Left renal pelvis (tissue), 4 donors: ENCODE measurements at places on chromosomes 16 and 17.

DNA sequence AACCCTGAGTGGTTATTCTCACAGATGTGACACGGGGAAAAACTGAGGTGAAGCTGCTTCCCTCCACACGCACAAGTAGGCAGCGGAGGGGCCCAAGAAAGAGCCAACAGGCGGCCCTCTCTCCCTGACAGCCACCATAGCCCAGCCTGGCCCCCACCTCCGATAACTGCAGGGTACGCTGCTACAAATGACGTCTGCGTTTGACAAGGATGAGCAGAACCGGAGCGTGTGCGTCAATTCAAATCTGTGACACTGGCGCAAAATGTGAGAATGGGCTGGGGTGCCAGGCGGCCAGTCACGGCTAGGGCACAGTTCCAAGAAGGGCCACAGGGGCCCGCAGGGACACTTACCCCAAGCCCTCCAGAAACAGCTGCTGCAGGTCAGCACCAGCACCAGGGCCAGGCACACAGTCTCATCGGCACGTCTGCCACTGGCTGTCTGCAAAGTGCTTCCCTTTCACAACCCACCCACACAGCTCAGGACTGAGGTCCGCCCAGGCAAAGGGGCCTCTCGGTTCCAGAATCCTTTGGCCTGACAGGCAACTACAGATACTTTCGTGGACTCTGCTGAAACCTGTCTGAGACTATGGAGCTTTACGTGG is 14.4 kb downstream of the AXIN1 start:
- no peak for DNase-seq

- no peak for DNase-seq
Observed at GRCh38 chr16:84868829-84869472, 49.2 kb downstream of the CRISPLD2 start.

GRCh38 chr16:71359431-71359830 is 908 bp downstream of the CALB2 start:
- DNase-seq = no peak

DNA sequence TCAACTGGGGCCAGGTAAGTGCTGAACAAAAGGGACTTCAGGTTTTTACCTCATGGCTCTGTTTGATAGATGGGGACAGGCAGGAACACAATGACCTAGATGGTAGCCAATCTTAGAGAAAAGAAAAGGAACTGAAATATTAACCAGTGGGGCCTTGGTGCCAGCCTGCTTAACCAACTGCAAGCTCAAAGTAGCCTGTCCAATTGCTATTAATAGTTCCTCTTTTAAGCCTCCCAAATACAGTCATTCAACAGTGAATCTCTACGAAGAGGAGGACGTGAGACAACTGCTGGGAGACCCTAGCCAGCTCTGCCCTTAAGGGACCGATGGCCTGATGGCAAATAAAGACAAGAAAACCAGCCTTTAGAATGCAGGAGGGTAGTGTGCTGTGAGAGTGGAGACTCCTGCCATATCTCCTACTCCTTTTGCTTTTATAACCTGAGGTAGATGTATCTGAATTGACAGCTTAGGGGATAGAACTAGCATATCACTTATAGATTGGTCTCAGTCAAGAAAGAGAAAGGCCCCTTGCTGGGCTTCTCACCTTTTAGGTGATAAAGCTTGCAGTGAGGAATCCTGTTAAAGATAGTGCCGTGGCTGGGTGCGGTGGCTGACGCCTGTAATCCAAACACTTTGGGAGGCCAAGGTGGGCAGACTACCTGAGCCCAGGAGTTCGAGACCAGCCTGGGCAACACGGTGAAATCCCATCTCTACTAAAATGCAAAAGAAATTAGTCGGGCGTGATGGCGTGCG is 28.3 kb downstream of the ARSG start:
- DNase-seq = no peak

DNA sequence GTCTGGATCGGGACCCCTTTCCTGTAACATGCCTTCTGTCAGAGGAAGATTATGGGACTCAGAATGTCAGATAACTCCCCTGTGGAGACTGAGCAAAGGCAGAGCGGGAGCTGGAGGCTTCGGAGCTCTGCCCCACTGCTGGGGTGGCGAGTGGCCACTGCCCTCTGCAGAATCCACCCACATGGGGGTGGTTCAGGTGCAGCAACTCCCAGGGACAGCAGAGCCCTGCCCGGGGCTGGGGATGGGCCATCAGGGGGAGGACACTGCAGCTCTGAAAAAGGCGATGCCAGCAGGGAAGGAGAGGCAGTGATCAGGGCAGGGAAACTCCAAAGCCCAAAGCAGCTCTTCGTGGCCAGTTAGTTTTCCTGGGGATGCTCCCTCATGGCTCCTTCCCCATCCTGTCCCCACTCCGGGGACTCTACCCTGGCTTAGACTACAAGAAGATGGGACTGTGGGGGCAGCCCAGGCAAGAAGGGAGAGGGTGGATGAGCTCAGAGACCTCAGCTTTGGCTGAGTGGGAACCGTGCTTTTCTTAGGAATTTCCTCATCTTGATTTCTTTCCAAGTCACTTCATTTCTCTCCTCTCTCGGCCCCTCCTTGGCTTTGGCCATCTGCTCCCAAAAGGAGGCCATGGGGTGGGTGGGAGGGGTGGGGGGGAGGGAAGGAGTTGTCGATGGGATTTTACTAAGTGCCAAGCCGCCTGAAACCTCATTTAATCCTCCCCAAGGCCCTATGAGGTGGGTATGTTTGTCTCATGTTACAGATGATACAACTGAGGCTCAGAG is 4.0 kb downstream of the CA4 start:
- no peak for DNase-seq

GRCh38 chr17:63024716-63025115 is 58.7 kb downstream of the TANC2 start:
- no peak for DNase-seq

DNA sequence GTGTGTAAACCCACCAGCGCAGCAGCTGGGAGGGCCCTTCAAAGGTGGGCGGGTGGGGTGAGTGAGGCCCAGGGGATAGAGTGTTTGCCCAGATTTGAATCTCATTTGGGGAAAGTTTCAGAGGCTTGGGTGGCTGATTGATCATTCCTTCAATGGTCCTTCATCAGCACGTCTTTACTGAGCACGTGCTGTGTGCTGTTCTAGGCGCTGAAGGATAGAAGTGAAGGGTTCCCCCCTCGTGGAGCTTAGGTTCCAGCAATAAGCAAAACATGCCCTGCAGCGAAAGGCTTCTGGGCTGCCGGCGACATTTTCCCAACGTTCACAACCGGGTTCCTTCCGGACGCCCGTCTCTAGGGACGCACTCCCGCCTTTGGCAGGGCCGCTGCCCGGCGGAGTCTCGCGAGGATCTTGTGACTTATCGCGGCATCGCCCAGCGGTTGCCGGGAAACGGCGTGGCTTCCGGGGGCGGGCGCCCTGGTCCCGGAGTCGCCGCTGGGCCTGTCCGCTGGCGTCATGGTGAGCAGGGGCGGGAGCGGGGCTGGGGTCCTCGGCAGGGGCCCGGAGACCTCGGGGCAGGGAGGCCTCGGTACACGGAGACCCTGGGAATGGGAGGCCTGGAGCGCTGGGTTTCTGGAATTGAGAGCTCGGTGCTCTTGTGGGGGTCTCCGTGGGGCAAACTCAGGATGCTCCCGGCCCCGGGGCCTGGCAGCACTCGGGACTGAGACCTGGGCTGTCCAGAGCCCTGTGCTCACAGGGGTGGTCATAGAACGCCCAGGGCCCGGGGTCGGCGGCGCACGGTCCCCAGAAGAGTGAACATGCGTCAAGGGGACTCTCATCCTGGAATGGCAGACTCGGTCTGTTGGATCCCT is 3.2 kb upstream of the DBNDD1 start:
- DNase-seq = peak; percentile 80
